Stimulated activated CD8-positive, alpha-beta memory T cell treated with anti-CD3 and anti-CD28 coated beads, Interleukin-12 subunit alpha, Interleukin-12 subunit beta, amount 100 ng/mL, for 1 hour (primary cell): ENCODE measurements at places on chromosomes 6 and 20.

DNA sequence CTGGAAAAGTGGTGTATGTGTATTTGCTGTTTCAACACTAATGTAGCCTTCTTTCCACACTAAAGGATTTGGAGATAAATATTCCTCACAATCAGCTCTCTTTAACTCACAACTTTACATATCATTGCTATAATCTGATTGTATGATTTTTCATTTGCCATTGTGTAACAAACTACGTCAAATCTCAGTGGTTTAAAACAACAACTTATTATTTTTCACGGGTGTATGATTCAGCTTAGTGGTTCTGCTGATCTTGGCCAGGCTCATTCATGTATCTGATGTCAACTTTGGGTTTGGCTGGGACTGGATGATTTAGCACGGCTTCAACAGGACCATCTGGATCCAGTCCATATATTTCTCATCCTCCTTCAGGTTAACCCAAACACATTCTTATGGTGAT is 55.4 kb upstream of the TMX4 start:
- no peak for DNase-seq

GRCh38 chr6:90266905-90267621 is 29.6 kb downstream of the BACH2 start:
- no peak for DNase-seq

GRCh38 chr6:132931936-132932514 is 117.7 kb downstream of the RPS12 start:
- DNase-seq, result no peak

GRCh38 chr6:155062866-155063341 is 67.8 kb downstream of the TIAM2 start:
- DNase-seq, result no peak

- no peak for DNase-seq
These were observed 135.3 kb upstream of the RREB1 start for GRCh38 chr6:6972456-6972855.

- no peak for DNase-seq
These were observed 210.1 kb upstream of the CCN2 start for GRCh38 chr6:132161283-132161682.

DNA sequence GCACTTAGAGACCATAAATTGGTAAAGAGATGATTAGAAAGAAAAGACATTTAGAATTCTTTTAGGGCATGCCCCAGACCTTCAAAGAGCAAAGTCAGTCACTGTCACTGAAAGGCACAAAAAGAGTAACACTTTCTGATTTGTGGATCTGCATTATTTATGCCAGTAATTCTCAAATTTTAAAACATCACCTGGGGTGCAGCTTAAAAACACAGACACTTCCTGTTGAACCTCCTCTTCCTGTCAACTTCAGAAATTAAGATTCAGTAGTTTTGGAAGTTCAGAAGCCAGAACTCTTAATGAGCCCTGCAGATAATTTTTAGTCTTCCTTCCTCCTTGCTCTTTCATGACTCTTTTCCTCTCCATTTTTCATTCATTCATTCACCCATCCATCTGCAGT is 137.5 kb downstream of the NRN1 start:
- DNase-seq, result no peak

DNA sequence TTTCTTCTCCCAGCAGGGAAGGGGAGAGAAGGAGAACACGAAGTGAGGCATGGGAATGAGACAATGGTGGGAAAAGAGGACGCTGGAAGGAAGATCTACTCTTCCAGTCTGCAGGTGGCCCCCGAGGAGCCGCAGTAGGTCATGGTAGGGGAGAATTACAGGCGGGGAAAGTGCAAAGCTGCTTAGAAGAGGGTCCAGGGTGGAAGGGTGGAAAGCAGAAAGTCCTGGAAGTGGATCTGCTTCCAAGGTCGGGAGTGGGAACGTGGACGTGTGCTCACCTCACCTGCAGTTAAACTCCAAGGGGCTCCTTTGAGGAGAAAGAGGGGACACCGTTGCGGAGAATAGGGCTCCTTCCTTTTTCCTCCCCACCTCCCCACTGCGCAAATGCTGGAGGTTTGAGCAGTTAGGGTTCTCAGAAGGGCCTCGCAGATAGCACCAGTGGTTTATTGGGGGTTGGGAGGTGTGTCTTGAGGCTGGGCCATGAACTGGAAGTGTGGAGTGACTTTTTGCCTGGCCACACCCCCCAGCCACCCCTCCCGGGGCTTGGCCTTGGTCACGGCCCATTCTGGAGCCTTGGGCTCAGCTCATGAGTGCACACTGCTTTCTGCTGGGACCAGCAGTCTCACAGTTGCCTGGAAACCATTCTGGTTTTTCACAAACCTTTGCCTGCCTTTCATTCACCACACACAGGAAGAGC is 100.4 kb upstream of the MLN start:
- DNase-seq, result peak; percentile 40

DNA sequence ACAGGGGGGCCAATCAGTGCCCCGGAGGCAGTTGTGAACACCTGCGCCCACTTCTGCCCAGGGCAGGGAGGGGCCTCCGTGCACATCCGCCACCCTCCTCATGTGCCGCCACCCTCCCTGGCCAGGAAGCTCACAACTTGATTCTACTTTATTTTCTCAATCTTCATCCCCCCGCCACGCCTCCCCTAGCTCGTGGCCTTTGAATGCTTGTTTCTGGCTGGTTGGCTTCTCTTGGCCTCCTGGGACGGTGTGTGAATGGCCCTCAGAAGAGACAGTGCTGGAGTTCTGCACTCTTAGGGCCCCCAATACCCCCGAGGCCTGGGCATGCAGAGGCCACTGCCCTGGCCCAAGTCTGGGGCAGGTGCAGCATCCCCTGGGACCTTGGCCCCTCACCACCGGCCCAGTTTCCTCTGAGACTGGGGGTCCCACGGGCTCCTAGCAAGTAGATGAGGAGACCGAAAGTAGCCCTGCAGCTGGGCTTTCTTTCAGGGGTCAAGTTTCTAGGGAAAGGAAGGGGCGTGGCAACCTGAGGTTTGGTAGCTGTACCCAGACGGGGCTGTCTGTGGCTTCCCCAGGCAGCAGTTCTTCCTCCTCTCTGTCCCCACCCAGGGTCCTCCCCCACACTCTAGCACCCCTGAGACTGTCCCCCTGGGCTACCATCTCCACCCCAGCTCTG is 1.3 kb downstream of the RGS19 start:
- peak; percentile 42 for DNase-seq

DNA sequence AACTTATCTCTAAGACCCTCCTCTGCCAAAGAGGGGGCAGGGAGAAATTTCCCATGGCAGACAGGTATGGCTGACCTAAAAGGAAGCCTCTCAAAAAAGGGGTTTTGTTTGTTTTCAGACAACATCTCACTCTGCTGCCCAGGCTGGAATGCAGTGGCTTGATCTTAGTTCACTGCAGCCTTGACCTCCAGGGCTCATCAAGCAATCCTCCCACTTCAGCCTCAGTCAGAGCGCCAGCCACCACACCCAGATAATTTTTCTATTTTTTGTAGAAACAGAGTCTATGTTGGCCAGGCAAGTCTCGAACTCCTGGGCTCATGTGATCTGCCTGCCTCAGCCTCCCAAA is 3.8 kb downstream of the EZR start:
- DNase-seq, result no peak
